ENCODE measurements at places on chromosomes 4 and X.
A peak's percentile ranks its signal among the peaks of the same experiment; 100 is the strongest.

- DNase-seq: peak; percentile 13
These were observed 219.8 kb downstream of the OR13H1 start for GRCh38 chrX:131763674-131764073.

DNA sequence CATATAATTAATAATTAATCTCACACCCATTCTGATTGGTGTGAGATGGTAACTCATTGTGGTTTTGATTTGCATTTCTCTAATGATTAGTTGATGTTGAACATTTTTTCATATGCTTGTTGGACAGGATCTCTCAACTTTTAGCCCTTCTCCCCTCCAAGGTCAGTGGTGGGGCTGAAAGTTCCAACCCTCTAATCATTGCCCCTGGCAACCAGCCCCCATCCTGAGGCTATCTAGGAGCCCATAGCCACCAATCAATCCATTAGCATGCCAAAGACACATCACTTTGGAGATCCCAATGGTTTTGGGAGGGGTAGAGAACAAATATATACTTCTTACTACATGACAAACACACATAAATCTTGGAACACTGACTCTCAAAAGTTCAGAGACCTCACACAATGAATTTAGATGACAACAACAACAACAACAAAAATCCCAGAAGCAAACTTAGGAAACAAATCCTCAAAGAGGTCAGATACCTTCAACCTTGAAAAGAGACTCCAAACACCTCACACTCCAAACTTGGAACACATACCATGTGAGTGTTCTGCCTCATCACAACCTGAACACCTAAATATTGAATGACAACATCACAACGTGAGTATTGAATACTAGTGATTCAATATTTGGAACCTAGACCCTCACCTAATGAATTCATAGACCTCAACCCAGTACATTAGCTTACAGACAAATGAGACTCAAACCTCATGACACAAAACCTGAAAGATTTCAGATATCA lies 19.0 kb upstream of the PAGE4 start:
- DNase-seq: no peak

DNA sequence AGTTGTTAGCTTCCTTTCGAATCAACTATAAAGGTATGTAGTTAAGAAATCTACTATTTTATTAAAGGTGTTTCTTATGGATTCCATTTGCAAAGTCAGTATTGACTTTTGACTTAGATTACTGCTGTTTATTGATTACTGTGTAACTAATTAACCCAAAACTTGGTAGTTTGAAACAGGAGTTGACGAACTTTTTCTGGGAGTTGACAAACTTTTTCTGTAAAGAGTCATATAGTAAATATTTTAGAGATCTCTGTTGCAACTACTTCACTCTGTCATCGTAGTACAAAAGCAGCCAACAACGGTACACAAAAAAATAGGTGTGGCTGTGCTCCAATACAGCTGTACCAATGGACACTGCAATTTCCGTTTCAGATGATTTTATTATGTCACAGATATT lies 30.2 kb downstream of the AGA start:
- DNase-seq: no peak

- DNase-seq: no peak
These were observed 11.7 kb downstream of the PHEX start for GRCh38 chrX:22043872-22044271.

DNA sequence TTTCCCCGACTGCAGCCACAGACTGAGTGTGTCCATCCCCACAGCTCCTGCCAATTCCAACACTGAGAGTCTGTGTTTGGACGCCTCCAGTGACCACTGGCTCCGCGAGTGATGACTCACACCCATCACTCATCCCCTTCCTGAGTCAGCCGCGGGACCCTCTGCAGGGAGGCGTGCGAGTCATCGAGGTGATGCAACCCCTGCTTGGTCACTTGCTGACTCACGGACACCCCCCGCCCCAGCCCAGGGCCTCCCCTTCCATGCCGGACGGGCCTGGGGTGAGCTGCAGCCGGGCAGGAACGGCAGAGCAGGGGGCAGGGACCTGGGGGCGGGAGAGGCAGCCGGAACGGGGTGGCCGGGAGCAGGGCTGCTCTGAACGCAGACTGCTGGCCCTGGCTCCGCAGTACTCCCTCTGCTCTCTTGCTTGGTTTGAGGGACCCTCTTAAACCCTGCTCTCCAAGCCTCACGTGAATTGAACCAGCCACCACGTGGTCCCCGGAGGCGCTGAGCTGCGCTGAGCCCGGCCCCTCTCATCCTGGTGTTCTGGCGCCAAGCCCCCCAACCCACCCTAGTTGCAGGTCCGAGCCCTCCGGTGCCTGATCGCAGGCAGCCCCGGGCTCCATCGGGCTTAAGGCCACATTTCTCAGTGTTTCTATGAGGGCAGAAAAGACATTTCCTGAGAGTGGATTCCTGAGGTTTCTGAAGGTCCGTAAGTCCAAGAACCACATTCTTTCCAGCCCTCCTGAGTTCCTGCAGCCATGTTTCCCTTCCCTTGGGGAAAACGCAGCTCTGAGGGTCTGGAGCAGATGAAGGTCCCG lies 32.4 kb downstream of the FGFRL1 start:
- peak; percentile 95 for DNase-seq

DNA sequence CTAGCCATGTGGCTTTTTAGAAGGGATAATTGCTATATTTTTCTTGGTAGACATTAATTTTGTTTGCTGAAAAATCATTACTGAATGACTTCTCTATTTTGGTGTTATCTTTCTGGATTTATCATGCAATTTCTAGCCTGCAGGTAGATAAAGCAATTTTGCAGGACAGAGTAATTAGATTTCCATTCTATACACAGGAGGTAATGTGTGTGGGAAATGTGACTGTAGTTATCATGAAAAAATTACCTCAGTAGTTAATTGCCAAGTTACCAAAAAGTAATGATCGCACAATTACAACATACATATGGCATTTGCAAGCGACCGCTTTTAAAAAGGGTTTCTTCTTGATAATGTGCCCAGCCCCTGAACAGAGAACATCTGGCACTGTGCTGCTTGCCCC lies 66.1 kb downstream of the KIT start:
- DNase-seq: no peak

- DNase-seq: no peak
These were observed 52.5 kb upstream of the TADA2B start for GRCh38 chr4:6990661-6991060.

DNA sequence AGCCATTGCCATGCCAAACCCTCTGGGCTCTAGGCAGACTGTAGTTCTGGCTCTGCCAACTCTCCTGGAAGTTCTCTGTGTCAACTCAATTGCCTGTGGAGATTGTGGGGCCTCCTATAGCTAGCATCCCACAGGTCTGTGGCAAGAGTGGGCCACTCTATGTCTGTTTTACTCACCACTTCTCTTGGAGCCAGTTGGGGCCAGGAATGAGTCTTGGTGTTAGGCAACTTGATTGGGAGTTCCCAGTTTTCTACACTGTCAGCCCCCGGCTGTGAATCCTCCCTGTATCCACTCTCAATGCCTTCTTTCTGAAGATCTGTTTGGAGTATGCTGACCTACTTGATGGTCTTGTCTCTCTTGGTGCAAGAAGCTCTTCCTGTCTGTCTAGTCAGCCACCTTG lies 48.2 kb upstream of the EPGN start:
- DNase-seq: no peak

DNA sequence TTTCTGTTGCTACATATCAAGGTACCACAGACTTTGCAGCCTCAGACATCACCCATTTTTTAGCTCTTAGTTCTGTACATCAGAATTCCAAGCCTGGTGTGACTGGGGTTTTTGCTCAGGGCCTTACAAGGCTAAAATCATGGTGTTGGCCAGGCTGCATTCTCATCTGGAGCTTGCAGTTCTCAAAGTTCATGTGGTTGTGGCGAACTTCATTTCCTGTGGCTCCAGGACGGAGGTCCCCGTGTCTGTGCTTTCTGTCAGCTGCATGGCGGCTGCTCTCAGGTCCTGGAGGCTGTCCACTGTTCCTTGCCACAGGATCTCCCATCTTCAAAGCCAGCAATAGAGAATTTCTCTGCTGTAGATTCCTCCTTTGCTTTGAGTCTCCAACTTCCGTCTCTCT lies 157.4 kb downstream of the STIM2 start:
- no peak for DNase-seq

DNA sequence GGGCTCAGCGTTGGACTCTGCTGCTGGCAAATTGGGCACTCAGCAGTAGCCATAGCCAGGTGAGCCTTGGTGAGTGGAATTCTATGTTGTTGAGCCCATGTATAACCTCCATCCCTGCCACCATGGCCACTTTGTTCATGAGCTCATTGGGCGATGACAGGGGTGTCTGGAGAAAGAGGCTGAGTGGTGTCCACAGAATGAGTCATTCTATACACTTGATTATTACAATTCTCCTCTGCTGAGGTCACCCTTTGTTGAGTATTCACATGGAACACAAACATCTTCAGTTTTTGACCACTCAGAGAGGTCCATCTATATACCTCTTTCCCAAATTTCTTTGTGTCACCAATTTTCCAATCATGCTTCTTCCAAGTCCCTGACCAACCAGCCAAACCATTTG lies 1341.7 kb downstream of the PCDH7 start:
- DNase-seq: no peak

DNA sequence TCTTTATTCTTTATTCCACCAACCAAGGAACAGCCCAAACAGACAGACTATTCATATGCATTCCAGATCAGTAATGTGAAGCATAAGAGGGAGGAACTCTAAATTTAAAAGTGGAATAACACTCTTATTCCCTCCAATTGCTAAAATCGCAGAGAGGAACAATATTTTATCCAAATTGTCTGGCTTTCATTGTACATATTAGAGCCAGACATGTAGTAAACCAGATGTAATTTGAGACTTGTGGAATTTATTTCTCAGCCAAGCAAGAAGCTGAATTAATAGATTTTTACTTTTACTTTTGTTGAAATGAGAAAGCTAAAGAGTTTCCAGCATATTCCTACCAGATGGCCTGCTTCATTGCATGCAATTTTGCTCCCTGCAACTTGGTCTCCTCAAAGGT lies 674.6 kb upstream of the SLIT2 start:
- no peak for DNase-seq
